ENCODE measurements at places on chromosomes 7 and 10.
A peak's percentile ranks its signal among the peaks of the same experiment; 100 is the strongest.

DNA sequence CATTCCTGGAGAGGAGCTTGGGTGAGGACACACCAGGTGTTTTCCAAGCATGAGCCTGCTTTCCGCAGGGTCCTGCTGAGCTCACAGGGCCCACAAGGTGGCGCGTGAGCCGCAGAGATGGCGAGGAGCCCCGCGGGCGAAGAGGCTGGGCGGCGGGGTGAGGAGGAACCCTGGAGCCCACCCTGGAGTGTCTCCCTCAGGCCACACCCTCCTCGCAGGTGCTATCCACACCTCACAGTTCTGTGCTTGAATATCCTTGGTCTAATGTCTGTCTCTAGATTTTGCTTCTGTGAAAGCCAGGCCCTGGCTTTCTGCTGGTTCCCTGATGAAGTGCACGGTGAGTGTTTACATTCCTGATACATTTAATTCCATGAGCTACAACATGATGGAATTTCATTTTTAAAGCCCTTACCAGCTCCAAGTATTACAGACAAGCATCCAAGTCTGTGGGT is 433.6 kb downstream of the ACTR3B start:
- no peak for DNase-seq

- peak; percentile 53 for DNase-seq
Measured at GRCh38 chr10:71964743-71965515, 734 bp downstream of the CHST3 start.

DNA sequence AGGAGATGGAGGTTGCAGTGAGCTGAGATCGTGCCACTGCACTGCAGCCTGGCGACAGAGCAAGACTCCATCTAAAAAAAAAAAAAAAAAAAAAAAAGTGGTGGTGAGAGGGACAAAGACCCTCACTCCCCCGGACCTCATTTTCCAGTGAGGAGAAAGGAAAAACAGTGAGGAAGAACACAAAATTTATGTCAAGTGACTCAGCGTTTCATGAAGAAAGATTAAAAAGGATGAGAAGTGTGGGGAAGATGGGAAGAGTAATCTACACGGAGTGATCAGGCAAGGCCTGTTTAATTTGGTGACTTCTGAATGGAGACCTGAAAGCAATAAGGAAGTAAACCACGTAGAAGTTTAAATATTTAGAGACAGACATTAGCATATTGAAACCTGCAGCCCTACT is 7.0 kb downstream of the NUDT5 start:
- no peak for DNase-seq

GRCh38 chr7:1733206-1733907 is 63.3 kb downstream of the ELFN1 start:
- no peak for DNase-seq

GRCh38 chr7:7772397-7772821 is 54.0 kb upstream of the RPA3 start:
- DNase-seq: no peak

- DNase-seq: no peak
Measured at GRCh38 chr10:33930079-33930478, 595.6 kb upstream of the NRP1 start.

- no peak for DNase-seq
Measured at GRCh38 chr10:100978121-100978900, 9.0 kb downstream of the MRPL43 start.

DNA sequence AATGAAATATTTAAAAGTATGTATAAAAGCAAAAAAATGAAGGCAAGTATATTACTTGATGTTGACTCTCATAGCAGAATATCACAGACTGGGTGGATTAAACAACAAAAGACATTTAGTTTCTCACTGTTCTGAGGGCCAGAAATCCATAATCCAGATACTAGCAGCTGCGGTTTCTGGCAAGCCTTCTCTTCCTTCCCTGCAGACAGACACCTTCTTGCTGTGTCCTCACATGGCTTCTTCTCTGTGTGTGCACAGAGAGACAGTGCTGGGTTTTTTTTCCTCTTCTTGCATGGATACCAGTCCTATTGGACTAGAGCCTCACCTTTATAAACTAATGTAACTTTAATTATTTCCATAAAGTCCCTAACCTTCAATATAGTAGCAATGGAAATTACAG is 127.9 kb upstream of the AKR1E2 start:
- no peak for DNase-seq

DNA sequence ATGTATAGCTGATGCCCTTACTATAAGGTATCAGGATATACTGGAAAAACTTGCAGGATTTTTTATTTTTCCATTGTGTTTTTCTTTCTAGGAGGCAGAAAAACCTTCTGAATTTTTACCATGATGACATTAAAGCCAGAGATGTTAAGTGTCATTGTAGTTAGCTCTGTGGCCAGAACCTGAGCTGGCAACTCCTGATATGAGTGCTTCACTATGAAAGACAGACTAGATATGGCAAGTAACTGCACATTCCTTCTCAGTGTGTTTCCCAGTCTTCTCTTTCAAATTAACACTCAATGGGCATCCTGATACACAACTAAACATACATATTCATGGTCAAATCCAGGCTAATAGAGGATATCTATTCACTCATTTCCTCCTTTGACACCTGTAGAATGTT is 166.2 kb downstream of the CTTNBP2 start:
- DNase-seq: no peak

GRCh38 chr7:138519061-138519798 is 59.2 kb downstream of the TRIM24 start:
- no peak for DNase-seq

- no peak for DNase-seq
Measured at GRCh38 chr10:3478632-3479240, 306.2 kb upstream of the PITRM1 start.

GRCh38 chr7:34672430-34672829 is 14.4 kb downstream of the NPSR1 start:
- no peak for DNase-seq

GRCh38 chr10:14884082-14884481 is 5.4 kb downstream of the SUV39H2 start:
- DNase-seq: no peak

- DNase-seq: no peak
Measured at GRCh38 chr7:158000160-158000559, 587.5 kb downstream of the PTPRN2 start.

DNA sequence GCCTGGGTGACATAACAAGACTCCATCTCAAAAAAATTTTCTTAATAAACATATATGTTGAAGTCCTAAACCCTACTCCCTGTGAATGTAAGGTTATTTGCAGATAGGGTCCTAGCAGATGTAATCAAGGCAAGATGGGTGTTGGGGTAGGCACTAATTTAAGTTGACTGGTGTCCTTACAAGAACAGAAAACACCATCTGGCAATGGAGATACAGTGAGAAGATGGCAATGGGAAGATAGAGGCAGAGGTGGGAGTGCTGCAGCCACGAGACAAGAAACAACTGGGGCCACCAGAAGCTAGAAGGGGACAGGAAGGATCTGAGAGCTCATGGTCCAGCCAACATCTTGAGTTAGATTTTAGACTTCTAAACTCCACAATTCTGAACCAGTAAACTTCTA is 606.4 kb downstream of the CNTNAP2 start:
- DNase-seq: no peak

DNA sequence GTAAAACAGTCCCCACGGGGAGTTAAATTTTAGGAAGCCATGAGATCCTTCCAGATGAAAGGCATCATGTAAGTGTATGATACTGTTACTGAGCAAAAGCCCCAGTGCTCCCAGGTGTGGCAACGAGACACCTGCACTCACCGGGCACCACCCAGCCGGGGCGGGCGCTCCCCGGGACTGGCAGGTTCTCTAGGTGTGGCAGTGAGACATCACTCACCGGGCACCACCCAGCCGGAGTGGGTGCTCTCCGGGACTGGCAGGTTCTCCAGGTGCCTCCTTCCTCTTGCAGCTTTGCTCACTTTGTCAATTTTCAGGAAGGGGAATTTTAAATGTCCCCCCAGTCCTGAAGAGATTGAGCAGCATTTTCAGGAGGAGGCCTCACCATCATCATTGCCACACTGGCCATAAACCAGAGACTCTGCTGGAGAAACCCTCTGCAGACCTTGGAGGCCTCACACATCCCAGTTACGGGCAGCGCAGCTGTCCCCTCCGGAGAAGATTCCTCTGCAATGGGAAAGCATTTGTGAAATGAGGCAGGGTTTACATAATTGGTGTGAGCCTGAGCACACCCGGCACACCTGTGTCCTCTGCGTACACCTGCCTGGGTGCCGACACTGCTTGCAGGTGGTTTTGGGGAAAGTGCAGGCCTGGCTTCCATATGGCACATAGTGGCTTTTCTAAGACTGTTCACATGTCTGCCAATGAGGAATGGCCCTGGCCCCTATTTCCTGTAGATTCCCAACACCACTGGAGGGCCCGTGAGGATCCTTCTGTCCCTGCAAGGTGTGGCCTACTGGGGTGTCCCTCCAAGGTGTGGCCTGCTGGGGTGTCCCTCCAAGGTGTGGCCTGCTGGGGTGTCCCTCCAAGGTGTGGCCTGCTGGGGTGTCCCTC is 191.4 kb downstream of the EBF3 start:
- no peak for DNase-seq

DNA sequence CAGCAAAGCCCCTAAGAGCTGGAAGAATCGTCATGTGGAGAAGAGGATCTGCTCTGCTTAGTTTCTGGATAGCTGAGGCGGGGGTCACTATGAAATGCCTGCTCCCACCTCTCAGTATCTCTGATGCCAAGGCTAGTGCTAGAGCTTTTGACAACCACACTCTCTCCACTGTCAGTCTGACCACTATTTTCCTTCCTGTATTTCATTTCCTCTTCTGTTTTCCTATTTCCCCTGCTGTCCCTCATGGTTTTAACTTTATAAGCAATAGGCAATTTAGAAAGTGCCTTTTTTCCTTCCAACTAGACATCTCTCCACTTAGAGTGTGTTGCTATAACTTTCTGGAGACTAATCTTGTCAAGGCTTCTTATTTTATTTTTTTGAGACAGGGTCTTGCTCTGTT is 23.6 kb downstream of the C7orf57 start:
- no peak for DNase-seq

- DNase-seq: peak; percentile 64
Measured at GRCh38 chr7:128405471-128406313, 4.1 kb downstream of the IMPDH1 start.

- no peak for DNase-seq
Measured at GRCh38 chr7:101547916-101548661, 81.0 kb downstream of the MYL10 start.

GRCh38 chr7:148234715-148235114 is 355.9 kb upstream of the C7orf33 start:
- no peak for DNase-seq

- no peak for DNase-seq
Measured at GRCh38 chr7:8259586-8260222, 2.3 kb downstream of the ICA1 start.

DNA sequence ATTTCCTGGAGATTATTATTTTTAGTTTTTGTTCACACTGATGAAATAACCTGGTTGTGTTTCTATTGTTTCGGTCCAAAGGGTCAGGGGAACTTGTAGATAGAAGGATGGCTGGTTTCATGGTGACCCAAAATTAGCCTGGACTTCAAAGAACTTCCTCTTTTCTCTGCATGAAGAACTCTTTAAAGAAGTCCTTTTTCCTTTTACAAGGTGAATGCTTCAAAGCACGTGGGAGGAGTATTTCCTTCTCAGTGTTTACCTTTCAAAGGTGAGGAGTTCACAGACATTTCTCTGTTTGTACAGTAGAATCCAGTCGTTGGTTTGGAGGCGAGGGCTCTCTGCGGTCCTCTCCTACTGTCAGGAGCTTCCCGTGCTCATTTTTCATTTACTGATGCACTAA is 561.7 kb downstream of the GATA3 start:
- peak; percentile 18 for DNase-seq

DNA sequence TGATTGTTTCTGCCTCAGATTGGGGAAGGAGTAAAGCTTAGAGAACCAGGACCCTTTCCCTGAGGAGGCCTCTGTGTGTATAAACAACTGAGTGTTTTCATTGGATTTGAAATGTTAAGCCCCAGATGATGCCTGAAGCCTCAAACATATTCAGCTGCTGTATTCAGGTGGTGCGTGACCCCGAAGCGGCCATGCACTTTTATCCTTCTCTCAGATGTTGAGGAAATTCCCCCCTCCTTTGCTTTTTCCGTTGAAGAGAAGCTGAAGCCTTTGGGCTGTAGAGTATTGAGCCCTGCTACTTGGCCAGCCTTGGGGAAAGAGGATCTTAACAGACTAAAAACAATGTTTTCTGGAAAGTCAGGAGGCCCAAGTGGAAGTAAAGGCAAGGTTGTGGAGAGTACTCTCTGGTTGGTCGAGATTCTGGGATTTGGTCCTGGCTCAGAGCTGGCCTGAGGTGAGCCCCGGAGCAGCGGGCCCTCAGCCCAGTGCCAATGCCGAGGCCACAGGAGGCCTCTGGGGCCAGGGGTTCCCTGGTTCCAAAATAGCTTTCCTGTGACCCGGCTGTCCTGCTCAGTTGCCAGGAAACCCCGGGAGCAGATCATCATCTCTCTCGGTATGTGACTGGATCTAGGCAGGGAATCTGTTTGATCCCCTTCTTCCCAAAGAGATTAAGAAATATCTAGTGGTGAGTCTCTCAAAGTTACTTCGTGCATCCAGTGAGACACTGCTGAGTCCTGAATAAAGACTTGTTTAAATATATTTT is 22.5 kb downstream of the FKBP6 start:
- no peak for DNase-seq

DNA sequence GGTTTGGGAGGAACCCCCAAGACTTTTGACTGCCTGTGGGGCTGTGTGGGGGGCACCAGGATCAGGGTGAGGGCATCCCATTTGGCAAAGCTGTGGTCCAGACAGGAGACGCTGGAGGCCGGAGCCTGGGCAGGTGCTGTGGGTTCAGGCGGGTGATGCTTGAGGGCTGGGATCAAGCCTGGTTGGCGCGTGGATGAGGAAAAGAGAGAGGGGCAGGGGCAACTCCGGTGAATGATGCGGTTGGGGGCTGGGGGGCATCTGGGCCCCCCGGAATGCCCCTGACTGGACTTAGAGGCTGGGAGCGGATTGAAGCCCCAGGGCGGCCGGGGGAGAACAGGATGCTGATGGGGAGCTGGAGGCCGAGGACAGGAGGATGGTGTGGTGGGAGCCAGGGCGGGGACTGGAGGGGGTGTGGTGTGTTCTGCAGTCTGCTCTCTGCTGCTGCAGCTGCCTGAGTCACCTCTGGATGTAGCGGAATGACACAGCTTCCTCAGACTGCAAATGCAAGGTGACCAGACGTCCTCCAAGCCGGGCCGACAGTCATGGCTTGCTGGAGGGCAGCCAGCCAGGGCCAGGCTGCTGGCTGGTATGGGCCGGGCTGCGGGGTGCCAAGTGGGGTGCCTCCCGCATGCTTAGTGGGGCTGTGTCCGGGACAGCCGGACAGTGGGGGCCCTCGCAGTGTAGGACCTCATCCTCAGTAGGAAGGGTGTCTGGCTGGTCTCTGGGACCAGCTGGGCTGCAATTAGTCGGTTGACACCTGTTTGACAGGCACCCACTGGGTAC is 3.2 kb downstream of the MAFK start:
- DNase-seq: no peak

Measured in colonic mucosa (tissue), 4 donors.